ENCODE measurements at places on chromosomes 2 and 18.

DNA sequence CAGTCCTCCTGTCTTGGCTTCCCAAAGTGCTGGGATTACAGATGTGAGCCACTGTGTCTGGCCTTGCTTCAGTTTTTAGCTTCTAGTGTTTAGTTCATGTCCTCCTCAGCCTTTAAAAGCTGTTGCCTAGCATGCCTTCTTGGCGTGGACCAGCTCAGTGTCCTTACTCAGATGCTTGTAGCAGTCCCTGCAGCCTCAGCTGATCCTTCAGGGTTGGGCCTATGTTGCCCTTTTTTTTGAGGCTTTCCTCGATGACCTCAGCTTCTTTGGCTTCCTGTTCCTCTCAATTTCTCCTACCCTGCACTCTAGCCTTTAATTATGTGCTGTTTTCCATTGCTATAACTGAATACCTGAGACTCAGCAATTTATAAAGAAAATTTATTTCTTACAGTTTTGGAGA lies 57.7 kb downstream of the TANC1 start:
- no peak for DNase-seq

DNA sequence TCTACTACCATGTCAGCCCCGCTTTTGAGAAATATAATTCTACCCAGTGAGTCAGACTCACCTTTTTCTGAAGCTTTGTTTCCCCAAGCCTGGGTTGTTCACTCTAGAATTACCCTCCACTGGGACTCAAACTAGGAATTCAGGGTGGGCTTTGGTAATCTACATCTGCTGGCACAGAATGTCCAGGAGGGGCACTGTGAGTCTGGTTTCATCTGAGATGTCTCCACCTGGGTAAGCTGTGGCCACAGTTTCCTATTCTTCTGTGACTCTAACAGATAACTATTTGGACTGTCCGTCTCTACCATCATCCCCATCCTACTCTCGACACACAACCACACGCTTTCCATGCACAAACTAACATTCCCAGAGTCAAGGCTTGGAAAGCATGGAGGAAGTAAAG lies 457.2 kb downstream of the STK39 start:
- DNase-seq, result no peak

GRCh38 chr2:222514901-222515300 lies 90.6 kb downstream of the SGPP2 start:
- no peak for DNase-seq

GRCh38 chr2:219116776-219117646 lies 43.6 kb downstream of the NHEJ1 start:
- no peak for DNase-seq

- DNase-seq, result no peak
Measured at GRCh38 chr2:241804326-241805229, 4.4 kb upstream of the NEU4 start.

DNA sequence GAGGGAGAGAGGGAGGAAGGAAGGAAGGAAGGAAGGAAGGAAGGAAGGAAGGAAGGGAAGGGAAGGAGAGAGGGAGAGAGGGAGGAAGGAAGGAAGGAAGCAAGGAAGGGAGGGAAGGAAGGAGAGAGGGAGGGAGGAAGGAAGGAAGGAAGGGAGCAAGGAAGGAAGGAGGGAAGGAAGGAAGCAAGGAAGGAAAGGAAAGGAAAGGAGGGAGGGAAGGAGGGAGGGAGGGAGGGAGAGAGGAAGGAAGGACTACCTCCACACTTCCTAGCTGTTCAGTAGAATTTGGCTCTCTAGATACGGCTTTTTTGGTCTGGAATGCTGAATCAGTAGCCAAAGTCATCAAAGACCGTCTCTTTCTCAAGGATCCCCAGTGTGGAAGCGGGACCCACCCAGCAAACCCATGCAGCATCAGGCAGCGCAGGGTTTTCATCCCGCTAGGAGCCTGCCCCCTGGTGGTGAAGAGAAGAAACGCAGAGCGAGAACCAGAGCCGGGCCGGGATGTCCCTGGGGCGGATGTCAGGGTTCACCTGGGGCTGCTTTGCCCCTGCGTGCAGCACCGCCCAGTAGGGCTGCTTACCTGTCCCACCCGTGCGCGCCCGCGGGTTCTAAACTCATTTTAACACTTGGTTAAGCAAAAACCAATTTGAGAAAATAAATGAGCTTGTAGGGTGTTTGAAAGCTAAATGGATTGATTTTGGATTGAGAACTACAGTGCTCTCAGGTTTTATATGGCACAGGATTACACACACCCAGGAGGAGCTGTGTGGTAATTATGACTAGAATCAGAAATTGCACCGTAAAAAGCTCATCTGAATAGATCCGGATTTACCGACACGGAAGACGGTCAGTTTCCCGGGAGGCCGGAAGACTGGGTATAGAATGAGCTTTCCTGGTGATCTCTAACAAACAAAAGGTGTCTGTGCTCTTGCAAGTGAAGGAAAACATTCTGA lies 48.1 kb upstream of the ARL4C start:
- DNase-seq, result peak; percentile 26

Data from lower leg skin (tissue), 4 donors.